ENCODE measurements at places on chromosomes 6 and 20.

DNA sequence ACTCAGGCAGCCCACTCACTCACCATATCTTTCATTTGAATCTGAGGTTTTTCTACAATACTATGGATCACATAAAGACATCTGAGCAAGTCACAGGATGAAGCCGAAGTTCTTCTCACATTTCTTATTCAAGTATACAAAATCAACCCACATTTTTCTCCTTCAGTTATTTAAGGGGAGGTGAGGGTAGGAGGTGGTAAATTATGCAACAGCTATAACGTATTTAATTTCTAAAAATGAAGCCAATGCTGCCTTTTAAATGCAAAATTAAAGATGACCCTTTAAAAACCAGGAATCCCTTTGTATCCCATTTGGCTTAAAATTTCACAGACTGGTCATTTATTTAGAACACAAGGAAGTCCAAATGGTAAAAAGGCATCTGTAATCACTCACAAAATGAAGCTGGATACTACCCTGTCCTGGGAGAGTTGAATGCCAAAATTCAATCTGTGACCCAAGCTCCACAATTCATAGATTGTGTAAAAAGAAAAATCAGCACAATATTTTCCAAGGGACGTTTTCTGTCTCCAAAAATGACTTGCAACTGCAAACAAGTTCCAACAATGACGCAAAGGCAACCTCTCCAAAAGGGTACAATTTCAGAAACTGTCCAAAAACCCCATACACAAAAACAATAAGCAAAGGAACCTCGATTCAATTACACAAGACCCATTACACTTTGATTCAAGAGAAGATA is 48.8 kb downstream of the EPB41L2 start:
- no peak overlapping the region for H3K4me3 ChIP-seq
- no peaks in the 10 kb centered on the region for H3K27me3 ChIP-seq
- H3K36me3 ChIP-seq = no peaks in the 10 kb centered on the region
- no peak overlapping the region for H3K27ac ChIP-seq
- H3K4me1 ChIP-seq = no peaks in the 10 kb centered on the region

DNA sequence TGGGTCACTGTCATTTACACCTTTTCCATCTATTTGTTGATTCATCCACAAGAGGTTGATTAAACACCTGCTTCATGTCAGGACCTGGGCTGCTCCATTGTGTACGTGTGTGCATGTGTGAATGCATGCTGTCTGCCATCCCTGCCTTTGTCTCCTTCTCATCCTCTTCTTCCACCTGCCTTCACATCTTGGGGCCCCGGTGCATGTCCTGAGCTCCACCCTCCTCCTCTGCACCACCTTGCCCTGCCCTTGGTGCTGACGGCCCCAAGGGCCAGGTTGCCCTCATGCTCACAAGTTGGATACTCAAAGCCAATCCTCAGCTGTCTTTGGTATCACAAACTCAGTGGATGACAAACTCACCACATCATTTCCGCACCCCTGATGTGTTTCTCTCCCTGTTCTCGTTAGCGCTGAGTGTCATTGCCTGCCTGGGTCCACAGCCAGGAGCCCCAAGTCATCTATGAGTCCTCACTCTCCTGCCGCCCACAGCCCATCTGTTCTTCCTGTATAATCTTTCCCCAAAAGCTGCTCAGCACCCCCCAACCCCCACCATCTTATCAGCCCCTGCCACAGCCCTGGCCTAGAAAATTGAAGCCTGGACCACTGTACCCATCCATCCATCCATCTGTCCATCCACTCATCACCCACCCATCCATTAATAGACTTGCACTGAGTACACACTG is 85.0 kb downstream of the SRC start:
- no peak overlapping the region for H3K4me3 ChIP-seq
- no peak for DNase-seq
- no peaks in the 10 kb centered on the region for H3K4me1 ChIP-seq
- no peak overlapping the region for H3K27ac ChIP-seq
- H3K27me3 ChIP-seq = no peaks in the 10 kb centered on the region

GRCh38 chr6:157471895-157472686 is 91.1 kb downstream of the ZDHHC14 start:
- DNase-seq = no peak
- peaks cover 14% of the 10 kb centered on the region for H3K27me3 ChIP-seq
- peaks cover 8% of the 10 kb centered on the region for H3K36me3 ChIP-seq
- H3K4me1 ChIP-seq = peaks cover 26% of the 10 kb centered on the region

GRCh38 chr6:129903082-129903481 is 42.0 kb upstream of the TMEM244 start:
- H3K27ac ChIP-seq = no peak overlapping the region
- no peak for DNase-seq
- peaks cover 33% of the 10 kb centered on the region for H3K27me3 ChIP-seq
- peaks cover 3% of the 10 kb centered on the region for H3K4me1 ChIP-seq
- H3K4me3 ChIP-seq = no peak overlapping the region

DNA sequence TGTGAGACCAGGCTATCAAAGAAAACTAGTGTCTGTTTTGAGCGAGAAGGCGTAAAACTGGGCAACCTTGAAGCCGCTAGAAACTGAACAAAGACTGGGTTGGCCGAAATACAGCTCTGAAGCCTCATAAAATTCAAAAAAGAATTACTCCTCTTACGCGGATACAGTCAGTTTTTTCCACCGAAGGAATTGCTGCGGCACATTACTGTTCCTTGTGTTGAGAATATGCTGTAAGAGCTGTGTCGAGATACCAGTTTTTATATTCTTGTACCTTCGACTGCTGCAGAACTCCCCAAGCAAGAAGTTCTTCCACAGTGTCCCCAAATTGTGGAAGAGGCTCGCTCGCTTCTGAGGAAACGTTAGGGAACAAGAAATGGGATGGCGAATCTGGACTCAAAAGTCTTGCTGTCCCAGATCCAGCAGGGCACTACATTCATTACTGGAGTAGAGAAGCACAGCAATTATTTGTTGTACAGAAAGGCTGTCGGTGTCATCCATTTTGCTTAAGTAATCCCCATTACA is 523 bp upstream of the COX7A2 start:
- peak overlapping the region; percentile 97 for H3K4me3 ChIP-seq
- peaks cover 7% of the 10 kb centered on the region for H3K27me3 ChIP-seq
- peaks cover 20% of the 10 kb centered on the region for H3K4me1 ChIP-seq
- peaks cover 26% of the 10 kb centered on the region for H3K36me3 ChIP-seq
- DNase-seq = no peak

- no peaks in the 10 kb centered on the region for H3K4me1 ChIP-seq
- no peak overlapping the region for H3K27ac ChIP-seq
- H3K36me3 ChIP-seq = no peaks in the 10 kb centered on the region
- no peak for DNase-seq
These were observed 63.5 kb downstream of the HMGN3 start for GRCh38 chr6:79170959-79171358.

GRCh38 chr6:155444952-155445903 is 10.4 kb downstream of the NOX3 start:
- no peak overlapping the region for H3K27ac ChIP-seq
- H3K36me3 ChIP-seq = no peaks in the 10 kb centered on the region
- H3K4me3 ChIP-seq = no peak overlapping the region
- peaks cover 16% of the 10 kb centered on the region for H3K4me1 ChIP-seq
- no peaks in the 10 kb centered on the region for H3K27me3 ChIP-seq

- DNase-seq = no peak
- H3K36me3 ChIP-seq = no peaks in the 10 kb centered on the region
- H3K4me1 ChIP-seq = no peaks in the 10 kb centered on the region
These were observed 173.1 kb downstream of the CLVS2 start for GRCh38 chr6:123168892-123169773.
